ENCODE measurements at places on chromosomes 11 and 22.

DNA sequence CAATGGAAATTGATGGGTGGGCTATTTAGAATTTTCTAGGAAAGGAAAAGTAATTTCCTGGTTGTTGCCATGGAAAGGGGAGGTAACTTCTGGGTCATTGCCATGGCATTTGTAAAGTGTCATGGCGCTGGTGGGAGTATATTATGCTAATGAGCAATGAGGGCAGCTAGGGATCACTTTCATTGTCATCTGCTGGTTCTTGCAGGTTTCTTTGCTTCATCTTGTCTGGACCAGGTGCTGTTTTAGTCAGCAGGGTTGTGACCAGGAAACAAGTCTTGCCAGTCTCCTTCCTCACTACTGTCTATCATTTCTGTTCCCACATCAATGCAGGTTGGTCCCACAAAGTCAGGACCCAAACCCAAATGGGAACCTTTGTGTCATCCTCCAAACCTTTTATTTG is 237.6 kb upstream of the C11orf87 start:
- DNase-seq, result no peak

DNA sequence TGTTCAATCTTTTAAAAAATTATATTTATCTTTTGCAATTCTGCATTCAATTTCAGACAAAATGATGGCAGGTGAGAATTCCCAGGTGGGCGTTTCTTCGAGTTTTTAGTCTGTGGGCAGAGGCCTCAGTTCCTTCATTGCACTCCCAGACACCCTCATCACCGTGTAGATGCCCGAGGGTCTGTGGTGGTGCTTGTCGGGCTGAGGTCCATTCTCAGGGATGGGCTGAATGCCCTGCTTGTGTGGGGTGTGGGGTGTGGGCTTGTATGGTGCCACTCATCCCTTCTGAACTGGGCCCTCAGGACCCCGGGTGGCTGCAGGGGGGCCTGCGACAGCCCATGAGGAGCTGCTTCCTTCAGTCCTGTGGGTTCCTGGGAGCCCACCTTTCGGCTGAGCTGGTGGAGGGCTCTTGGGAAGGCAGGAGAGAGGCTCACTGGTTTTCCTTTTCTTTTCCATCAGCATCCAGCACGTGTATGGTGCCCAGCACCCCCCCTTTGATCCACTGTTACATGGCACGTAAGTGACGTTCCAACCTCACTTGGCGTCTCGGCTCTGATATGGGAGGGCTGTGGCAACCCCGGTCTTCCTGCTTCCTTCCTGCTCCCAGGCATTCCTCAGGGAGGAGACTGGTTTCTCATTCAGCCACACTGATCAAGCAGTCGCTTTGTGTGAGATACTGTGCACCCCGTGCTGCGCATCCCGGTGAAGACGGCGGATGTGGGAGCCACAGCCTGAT is 29.8 kb downstream of the TBC1D22A start:
- no peak for DNase-seq

- no peak for DNase-seq
Measured at GRCh38 chr11:2869561-2870427, 15.8 kb downstream of the CDKN1C start.

GRCh38 chr11:93160808-93161207 is 37.0 kb downstream of the SLC36A4 start:
- DNase-seq, result peak; percentile 6

GRCh38 chr11:133833898-133834681 is 11.2 kb downstream of the SPATA19 start:
- no peak for DNase-seq

GRCh38 chr11:73942010-73942409 is 8.8 kb upstream of the DNAJB13 start:
- no peak for DNase-seq

DNA sequence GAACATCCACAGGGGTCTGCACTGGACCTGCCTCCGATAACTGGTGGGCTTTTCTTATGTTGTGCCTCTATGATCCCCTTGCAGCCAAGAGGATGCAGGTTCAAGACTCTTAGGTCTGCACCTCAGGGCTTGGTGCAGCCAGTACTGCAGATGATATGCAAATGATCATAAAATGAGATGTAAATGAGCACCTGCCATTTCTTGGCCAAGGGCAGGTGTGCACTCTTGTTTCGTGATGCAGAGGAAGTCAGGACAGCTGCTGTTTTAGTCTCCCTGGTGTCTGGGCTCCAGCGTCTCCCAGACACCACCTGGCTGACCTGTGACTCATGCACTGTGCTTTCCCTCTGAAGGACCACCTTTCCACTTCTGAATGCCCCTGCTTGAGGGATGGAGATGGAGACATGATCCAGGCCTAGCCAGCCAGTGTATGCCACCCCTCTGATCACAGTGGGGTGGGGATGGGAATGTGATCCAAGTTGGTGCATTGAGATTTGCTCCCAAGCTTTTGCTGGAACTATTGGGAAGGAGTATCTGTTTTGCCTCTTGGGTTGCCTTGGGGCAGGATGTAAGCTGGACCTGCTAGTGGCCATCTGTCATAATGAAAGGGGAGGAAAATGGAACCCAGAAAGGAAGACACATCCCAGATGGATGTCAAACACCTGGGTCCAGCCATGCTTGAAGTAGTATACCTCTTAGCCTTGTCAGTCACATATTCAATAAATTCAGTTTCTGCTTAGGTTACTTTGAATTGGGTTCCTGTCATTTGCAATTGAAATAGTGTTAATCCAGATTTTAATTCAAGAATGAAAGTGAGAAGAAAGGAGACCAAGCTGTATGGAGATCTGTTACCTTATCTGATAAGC is 3.3 kb upstream of the KCNJ11 start:
- no peak for DNase-seq

GRCh38 chr11:85732965-85733364 is 47.0 kb upstream of the CCDC89 start:
- no peak for DNase-seq

DNA sequence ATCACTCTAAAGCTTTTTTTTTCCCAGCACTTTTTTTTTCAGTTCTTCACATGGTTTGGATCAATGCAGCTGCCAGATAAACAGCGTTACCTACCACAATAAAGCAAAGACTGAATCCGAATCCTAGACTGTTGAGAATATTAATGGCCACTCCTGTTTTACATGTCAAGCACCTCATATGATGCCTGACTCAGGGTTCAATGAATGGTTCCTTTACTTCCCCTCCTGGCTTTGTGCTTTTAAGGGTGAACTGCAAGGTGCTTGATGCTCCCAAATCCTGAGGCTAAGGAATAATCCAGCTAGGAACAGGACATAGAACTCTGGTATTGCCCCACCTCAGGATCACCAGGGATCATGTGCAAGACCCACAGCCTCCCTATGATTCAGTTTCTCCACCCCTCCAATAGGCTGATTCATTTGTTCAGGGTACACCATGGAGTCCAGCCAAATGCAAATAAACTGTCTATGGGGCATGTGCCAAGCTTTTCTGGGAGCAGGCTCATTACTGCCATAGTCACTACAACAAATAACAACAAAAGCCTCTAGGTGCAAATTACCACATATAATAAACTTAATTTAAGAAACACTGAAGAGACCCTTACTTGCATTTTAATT is 104.3 kb downstream of the GAB2 start:
- peak; percentile 72 for DNase-seq

Data from choroid plexus epithelial cell (primary cell).